Activated CD4-positive, alpha-beta T cell treated with anti-CD3 and anti-CD28 coated beads, Interleukin-2, Interleukin-6, amounts not matched to agents 100 ng/mL and 50 ng/mL, durations not matched to agents 16 hours and 8 hours (primary cell): ENCODE measurements at places on chromosomes 5 and 9.

- DNase-seq: no peak
Observed at GRCh38 chr5:9644630-9645029, 14.5 kb upstream of the TAS2R1 start.

DNA sequence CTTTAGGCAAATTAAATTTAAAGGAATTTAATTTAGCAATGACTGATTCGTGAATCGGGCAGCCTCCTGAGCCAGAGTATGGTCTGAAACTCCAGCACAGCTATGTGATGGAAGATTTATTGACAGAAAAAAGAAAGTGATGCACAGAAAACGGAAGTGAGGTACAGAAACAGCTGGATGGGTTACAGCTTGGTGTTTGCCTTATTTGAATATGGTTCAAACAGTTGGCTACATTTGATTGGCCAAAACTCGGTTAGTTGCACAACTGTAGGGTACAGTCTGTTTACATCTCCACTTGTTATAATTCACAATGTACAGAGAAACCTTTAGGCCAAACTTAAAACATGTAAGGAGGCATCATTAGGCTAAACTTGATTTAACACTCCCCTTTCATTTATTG, 1716.1 kb upstream of the C9orf72 start:
- no peak for DNase-seq

- no peak for DNase-seq
Observed at GRCh38 chr5:61450493-61451279, 118.6 kb downstream of the ZSWIM6 start.

DNA sequence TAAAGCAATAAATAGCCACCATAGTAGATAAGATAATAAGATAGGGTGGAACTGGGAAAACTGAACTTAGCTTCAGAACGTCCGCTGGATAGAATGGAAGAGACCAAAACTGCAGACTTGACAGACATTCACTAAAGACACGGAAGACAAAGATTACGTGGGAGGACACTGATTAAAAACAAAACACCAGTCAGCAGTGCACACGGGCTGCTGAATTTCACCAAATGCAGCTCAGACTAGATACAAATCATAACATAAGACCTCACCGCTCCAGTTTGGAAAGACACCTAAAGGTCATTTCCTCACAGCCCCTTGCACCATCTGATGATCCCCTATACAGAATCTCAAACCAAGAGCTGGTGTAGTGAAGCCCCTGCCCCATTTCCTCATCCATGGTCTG, 2.9 kb upstream of the OR2Y1 start:
- DNase-seq: no peak

DNA sequence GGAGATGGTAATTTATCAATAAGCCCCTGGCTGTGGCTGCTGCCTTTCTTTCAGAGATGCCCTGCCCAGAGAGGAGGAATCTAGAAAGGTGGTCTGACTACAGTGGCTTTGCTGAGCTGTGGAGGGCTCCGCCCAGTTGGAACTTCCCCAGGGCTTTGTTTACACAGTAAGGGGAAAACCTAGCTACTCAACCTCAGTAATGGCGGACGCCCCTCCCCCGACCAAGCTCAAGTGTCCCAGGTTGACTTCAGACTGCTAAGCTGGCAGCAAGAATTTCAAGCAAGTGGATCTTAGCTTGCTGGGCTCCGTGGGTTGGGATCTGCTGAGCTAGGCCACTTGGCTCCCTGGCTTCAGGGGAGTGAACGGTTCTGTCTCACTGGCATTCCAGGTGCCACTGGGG, 865.4 kb upstream of the ACO1 start:
- DNase-seq: no peak

- no peak for DNase-seq
Observed at GRCh38 chr5:176890455-176891330, 8.5 kb downstream of the HK3 start.

GRCh38 chr9:1458503-1458902, 408.3 kb downstream of the DMRT2 start:
- DNase-seq: peak; percentile 35

DNA sequence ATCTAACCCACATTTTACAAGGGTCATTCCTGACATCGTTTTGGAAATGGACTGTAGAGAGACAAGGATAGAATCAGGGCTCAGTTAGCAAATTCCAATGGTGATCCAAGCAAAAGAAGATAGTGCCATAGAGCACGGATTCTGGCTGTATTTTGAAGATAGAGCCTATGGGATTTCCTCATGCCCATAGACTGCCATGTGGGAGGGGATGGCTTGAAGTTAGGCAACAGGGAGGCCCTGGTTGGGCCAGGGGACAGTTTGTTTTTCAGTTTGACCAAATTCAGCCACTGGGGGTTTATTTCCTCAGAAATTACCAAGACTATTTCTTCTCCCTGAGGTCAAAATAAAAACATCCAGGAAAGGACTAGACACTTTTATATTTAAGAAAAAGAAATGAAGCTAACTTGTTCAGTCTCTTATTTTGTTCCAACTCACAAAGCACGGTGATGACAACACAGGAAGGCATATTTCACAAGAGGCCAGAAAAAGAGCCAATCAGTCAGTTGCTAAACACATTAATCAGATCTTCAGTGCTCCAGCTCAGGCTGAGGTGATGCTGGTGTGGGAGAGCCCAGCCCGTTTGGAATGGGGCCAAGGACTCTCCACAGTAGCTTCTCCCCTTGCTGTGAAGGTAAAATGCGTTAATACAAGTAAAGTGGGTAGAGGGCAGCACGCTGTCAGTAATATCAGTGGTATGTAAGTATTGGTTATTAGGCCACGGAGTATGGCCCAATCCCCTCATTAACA, 4.4 kb upstream of the DCTN4 start:
- no peak for DNase-seq

- no peak for DNase-seq
Observed at GRCh38 chr5:90807496-90807895, 248.9 kb downstream of the ADGRV1 start.
